ENCODE measurements at places on chromosomes 2 and 18.
A peak's percentile ranks its signal among the peaks of the same experiment; 100 is the strongest.

- DNase-seq = no peak
Measured at GRCh38 chr2:116719836-116720235, 1094.7 kb upstream of the DDX18 start.

- DNase-seq = no peak
Measured at GRCh38 chr2:240214790-240215675, 74.6 kb upstream of the OTOS start.

GRCh38 chr18:45664824-45665763 is 49.8 kb downstream of the SLC14A2 start:
- peak; percentile 25 for DNase-seq

- no peak for DNase-seq
Measured at GRCh38 chr2:97983698-97984097, 12.1 kb downstream of the TMEM131 start.

- no peak for DNase-seq
Measured at GRCh38 chr2:38097258-38097987, 21.5 kb upstream of the CYP1B1 start.

DNA sequence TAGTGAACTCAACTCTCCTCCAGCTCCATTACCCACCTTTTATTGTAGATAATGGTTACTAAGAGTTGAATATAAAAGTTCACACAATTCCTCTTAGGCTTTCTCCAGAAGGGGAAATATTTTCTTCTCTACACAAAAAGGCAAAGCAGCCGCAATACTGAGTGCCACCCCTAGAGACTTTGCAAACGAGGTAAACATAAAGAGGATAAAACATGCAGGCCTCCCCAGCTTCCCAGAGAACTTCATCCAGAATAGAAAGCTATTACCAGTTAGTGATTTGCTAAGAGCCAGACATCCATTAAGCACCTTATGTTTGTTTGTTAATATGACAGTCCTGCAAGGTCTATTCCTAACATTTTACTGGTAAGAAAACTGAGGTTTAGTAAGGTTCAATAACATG is 17.4 kb downstream of the ZNF521 start:
- DNase-seq = no peak

- no peak for DNase-seq
Measured at GRCh38 chr2:7703048-7703447, 785.8 kb downstream of the RNF144A start.

- no peak for DNase-seq
Measured at GRCh38 chr2:65620524-65620923, 188.1 kb upstream of the SPRED2 start.

DNA sequence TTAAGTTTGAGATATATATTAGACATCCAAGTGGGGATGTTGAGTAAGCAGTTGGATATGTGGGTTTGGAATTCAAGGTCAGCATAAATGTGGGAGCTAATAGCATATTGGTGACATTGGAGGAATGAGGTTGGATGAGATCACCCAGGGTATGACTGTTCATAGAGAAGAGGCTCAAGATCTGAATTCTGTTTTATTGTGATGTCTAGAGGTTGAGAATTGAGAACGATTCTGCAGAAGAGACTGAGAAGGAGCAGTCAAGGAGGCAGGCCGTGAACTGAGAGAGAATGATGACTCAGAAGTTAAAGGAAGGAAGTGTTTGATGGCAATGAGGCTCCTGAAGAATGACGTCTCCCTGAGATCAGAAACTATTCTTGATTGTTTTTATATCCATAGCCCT is 5.9 kb downstream of the SERPINB11 start:
- DNase-seq = no peak

DNA sequence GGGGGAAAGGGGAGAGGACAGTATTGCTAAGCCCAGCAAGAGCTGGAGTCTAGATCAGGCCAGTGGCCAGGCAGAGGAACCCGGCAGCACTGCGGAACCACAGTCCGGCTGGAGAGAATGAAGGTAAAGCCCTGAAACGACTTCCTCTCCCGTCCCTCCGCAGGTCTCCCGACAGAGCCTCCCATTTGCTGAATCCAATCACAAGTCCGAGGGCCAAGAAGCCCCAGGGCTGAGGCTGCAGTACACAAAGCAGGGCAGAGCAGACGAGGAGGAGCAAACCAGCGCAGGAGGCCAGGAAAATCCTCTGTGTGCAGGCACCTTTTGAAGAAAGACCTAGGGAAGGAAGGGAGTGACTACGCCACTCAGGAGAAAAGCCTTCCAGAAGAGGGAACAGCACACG is 104.4 kb downstream of the OSBPL1A start:
- DNase-seq = no peak

DNA sequence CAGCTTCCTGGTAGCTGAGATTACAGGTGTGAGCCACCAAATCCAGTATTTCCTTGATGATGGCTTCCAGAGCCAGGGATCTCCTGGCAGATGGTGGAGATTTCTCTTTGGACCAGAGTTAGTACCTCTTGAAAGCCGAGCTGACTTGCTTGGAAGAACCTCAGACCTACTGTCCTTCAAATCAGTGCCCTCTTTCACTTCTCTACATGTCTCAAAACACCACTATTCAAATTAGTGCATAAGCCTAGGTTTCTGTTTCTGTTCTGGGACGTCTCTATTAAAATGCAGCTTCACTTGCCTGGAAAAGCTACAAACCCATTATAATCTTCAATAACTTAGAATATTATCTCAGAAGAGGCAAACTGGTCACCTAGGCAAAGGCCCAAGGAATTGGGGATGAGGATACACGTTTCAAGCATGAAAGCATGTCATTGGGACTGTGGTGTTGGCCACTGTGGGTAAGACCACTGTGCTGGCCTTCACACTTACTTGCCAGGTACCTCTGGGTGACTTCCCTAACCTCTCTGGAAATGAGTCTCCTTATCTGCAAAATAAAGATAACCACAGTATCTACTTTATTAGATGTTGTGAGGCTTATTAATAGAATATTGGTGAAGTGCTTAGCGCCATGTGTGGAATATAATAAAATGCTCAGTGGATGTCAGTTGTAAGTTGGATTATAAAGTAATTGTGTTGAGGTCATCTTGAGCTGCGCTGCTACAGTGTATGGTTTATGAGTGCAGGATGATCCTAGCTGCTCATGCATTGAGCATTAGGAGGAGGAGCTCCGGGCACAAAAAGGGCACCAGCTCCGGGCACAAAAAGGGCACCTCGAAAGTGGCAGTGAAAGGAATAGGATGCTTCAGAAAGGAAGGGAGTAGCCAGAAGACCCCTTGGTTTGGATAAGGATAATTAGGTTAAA is 84.5 kb downstream of the DOCK10 start:
- no peak for DNase-seq

DNA sequence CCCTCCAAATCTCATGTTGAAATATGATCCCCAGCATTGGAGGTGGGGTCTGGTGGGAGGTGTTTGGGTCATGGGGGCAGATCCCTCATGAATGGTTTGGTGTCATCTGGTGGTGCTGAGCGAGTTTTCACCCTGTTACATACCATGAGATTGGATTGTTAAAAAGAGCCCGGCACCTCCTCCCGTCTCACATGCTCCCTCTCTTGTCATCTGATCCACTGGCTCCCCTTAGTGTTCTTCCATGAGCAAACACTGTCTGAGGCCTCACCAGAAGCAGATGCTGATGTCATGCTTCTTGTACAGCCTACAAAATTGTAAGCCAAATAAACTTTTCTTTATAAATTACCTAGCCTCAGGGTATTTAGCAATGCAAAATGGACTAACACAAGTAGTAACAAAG is 405.0 kb upstream of the SLC39A10 start:
- no peak for DNase-seq

DNA sequence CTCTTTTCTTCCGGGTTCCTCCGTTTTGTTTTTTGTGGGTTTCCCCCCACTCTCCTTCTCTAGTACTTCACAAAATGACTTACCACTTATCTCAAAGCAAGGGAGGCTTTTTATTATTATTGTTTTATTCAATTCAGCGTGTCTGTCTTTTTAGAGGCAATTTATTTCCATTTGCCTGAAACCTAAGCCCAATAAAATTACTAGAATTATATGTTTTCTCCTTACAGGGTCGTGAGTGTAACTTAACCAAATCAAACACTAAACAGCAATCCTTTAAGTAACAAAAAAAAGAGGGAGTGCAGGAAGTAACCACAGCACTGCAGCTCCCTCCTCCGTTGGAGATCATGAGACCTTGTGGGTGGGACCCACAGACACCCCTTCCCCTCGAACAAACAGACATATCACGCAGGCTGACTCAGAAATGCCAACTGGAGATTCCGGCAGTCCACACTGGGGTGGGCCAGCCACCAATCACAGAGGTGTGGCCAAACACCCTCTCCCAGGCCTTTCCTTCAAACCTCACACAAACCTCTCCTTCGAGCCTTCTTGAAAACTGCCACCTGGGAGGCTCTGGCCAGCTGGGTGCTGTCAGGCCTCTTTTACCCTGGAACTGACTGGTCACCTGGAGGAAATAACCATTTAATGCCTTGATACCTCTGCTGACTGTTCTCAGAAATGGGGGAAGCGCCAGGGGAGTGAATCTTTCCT is 207.1 kb upstream of the SMAD2 start:
- no peak for DNase-seq

- DNase-seq = no peak
Measured at GRCh38 chr2:113892004-113892710, 2.3 kb downstream of the ACTR3 start.

DNA sequence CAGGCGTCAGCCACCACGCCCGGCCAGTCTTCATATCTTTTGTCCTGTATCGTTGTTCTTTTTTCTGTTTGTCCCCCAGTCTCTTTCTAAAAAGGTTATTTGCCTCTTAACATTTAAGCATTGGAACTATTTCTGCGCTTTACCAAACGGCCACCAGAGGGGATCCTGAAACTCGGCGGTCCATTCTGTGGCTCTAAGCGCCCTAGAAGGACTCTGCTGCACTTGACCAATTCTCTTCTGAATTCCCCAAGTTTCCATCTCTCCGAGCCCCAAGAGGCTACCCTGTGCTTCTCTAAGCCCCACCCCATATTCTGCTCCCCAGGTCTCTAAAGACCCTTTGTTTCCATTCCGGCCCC is 33.1 kb upstream of the REG3G start:
- peak; percentile 55 for DNase-seq

- DNase-seq = peak; percentile 53
Measured at GRCh38 chr2:212537726-212538304, 787 bp downstream of the ERBB4 start.

GRCh38 chr2:237060534-237061312 is 25.0 kb upstream of the COPS8 start:
- peak; percentile 52 for DNase-seq

DNA sequence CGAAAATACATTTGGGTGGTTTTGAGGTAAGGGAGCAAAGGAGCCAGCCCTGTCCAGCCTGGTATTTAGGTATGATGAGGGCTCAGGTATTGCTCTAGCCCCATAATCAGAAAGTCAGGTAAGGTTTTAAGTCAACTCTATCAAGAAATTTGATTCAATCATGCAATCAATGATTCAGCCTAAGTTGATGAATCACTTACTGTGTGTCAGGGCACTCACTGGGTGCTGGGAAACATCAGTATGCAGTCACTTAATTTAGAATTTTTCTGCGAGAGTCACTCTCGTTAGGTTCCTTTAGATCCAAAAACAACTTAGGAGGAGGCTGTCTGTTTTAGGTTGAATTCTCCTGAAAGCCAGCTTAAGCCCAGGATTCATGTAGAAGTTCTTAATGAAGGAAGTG is 17.7 kb upstream of the SERPINB2 start:
- DNase-seq = no peak

DNA sequence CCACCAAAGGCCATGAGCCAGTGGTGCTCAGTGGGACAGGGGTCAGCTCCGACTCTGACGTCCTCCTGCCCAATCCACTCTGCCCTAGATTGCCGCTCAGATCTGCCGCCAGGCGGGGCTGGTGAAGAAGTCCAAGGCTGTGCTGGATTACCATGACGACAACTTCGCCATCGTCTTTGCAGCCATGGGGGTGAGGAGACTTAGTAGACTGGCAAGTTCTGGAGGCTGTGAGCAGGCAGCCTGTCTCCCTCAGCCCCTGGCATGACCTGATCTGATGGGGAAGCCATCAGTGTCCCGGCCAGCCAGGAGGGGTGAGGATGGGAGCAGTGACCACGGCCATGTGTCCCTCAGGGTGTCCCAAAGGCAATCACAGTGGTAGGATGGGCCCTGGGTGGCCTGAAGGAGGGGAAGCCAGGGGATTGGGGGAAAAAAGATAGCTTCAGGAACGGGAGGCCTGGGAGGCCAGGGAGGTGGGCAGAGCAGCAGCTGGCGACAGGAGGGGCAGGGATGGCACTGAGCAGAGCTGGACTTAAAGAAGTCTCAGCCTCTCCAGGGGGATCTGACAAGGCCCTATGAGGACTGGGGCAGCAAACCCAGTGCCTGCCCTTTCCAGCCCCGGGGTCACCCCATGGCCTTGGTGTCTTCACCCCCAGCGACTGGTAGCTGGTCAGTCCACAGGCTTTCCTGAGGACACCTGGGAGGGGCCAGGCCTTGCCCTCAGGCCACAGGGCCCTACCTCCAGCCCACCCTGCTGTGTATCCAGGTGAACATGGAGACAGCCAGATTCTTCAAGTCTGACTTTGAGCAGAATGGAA is 17.4 kb upstream of the ANKRD53 start:
- no peak for DNase-seq

Measured in HuH-7 (cell line).